ENCODE measurements at places on chromosomes 4 and X.

DNA sequence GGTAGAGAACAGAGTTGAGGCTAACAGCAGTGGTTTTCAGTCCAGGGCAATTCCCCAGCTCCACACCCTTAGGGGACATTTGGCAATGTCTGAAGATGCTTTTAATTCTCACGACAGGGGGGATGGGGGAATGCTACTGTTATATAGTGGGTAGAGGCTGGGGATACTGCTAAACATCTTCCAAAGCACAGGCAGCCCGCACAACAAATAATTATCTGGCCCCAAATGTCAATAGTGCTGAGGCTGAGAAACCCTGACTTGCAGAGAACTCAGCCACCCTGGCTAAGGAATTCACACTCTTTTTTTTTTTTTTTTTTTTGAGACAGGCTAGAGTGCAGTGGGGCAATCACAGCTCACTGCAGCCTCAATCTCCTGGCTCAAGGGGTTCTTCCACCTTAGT, 60.6 kb downstream of the POLR2B start:
- no peak for DNase-seq

- no peak for DNase-seq
Observed at GRCh38 chr4:102707150-102707549, 53.6 kb downstream of the MANBA start.

GRCh38 chr4:70239131-70239883, 3.1 kb upstream of the CSN3 start:
- no peak for DNase-seq

- no peak for DNase-seq
Observed at GRCh38 chr4:174764105-174764729, 64.8 kb downstream of the GLRA3 start.

DNA sequence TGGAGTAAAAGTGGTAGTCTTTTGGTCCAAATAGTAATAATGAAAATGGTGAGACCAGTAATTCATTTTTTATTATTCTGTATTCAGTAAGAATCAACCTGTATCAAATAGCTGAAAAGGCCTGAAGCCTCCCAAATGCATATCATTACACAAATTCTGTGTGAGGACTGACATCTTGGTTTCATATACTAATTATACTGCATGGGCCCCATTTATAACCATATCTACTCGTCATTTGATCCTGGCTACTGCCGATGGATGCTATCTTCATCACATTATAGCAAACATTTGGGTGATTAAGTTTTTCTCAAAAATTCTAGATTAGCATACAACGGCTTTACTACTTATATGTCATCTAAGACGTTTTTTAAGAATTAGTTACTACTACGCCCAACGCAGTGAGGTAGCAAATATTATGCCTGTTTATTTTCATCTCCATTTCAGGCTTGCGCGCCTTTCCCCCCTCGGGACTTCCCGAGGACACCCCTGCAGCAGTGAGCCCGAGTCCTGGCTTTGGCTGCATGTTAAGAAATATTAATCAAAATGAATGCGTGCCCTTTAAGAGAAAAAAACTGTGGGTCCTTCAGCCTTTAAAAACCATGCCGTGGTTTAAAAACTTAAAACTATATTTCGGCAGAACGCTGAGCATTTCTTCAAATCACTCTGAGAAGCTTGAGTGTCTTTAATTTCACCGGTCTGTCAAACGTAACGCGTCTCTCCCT, 814 bp upstream of the MMAA start:
- no peak for DNase-seq

- no peak for DNase-seq
Observed at GRCh38 chr4:141331534-141332358, 111.1 kb downstream of the ZNF330 start.

GRCh38 chr4:26432419-26432818, 57.9 kb downstream of the CCKAR start:
- DNase-seq: no peak

DNA sequence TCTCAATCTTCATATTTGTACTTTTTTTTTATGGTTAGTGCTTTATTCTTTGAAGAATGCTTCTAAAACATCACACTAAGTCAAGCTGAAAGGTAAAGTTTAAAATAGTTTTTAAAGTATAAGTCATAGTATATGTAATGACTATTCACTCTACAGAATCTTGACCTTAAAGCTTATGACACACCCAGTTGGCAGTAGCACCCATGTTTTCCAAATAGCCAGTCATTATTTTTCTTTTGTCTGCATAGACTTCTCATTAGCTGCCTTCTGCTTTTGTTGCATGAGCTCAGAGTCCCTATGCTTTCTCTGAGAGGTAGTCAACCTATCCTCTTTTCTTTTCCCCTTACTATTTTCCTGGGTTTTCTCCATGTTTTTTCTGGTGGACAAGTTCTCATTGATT, 231.5 kb downstream of the PCDH18 start:
- no peak for DNase-seq

- no peak for DNase-seq
Observed at GRCh38 chrX:44784241-44784640, 59.6 kb upstream of the DUSP21 start.

GRCh38 chrX:72025236-72025770, 106.4 kb downstream of the RTL5 start:
- DNase-seq: no peak

GRCh38 chrX:148600581-148600980, 100.2 kb downstream of the AFF2 start:
- no peak for DNase-seq

DNA sequence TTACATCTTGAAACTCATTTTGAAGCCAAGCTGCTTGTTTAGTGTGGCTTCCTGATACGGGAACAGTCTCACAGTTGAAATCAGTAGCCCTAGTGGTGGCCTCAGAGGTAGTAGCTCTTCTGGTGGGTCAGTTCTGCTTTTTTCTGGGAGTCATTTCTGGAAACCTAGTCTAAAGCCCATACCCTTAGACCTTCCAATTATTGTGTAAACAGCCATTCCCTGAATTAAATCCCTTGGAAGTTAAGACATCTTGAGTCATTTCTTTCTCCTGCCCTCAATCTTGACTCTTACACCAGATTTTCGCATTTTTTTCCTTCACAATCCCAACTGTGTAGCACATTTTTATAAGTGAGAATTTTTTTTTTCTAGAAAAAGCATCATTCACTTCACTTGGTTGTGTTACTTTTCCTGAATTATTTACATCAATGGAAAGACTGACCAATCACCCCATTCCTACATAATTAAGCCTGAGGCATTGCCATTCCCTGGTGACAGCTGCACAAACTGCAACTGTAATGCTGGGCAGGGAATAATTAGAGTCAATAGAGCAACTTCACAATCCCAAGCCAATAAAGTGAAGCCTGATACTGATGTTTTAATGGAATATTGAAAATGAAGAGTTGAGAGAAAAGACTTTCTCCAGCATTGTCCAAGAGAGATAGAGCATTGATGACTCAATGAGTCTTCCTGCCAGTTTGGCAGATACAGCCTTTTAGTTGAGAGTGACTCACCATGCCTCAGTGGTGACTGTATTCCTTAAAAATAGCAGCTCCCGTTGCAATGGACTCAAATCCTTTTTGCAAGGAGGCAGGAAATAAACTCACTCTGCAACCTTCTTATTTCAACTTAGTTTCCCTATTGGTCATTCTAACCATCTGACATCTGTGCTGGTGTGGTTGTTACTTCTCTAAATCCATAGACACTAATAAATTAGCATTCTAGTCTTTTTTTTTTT, 13.0 kb upstream of the SEPSECS start:
- no peak for DNase-seq

GRCh38 chr4:75168548-75168947, 235.6 kb downstream of the PARM1 start:
- DNase-seq: no peak

- no peak for DNase-seq
Observed at GRCh38 chr4:2057382-2058065, 1.6 kb upstream of the NAT8L start.

- no peak for DNase-seq
Observed at GRCh38 chr4:654503-654845, 19.6 kb downstream of the ATP5ME start.

- DNase-seq: no peak
Observed at GRCh38 chr4:10622728-10623127, 61.8 kb downstream of the CLNK start.

DNA sequence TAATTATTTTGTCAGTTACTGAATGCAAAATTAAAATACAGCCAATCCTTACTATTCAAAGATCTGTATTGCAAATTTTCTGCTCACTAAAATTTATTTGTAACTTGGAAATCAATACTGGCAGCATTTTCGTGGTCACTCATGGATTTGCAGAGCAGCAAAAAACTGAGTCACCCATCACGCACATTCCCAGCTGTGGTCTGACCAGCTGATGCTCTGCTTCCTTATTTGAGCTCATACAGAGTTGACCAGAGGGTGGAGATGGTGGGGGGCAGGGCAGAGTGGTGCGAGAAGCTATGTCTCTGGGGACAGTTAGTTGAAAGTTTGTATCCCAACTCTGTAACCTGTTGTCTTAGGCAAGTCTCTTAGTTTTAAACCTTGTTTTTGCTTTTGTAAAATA, 214.8 kb downstream of the SPCS3 start:
- DNase-seq: no peak

DNA sequence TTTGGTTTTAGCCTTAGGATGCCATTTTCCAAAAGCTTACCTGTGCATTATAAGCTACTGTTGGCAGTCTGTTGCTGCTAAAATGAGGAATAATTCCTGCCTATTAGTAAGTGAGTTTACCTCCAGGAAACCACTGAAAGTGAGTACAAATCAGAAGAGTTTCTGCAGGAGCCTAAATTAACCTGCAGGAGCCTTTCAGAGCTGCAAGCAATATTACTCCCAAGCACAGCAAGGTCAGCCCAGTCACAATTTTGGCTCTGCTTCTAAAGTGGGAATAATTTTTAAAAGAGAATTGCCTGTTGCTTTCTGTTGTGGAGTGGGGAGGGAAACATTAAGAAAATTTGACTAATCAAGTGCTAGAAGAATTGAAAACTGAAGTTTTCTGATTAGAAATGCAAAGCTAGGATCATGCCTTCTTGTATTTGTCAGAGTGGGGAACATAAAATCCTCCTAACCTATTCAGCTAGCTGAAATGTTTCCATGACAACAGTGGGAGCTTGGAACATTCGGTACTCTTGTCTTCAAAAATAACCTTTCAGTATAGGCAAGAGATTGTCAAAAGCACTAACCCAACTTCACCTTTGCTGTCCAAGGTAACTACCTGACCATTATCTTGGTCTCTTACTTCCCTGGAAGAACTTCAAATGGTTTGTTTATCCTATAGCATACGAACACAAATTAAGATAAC, 193.2 kb downstream of the COMMD8 start:
- no peak for DNase-seq

DNA sequence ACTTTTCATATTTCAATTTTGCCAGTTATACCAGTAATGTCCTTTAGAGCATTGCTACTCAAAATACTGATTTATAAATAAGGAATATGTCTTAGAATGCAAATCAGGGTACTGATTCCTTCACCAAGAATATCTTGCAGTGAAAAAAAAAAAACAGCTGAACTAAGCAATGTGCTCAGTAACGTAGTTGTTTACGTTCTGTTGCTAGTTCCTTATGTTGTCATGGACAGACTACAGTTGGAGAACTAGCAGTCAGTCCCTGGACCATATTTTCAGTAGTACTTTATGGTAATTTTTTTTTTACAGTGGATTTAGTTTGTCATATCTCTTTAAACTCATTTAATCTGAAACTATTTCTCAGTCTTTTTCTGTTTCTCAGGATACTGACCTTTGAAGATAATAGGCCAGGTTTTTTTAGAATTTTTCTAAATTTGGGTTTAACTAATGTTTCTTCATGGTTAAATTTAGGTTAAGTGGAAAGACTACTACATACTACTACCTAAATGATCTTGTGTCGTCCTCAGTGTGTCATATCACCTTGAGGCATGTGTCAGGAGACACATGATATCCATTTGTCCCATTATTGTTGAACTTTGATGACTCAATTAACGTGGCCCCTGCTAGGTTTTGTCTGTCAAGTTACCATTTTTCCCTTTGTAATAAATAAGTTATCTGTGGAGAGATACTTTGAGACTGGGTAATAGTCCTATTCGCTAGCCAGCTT, 21.0 kb downstream of the SMARCAD1 start:
- DNase-seq: no peak

DNA sequence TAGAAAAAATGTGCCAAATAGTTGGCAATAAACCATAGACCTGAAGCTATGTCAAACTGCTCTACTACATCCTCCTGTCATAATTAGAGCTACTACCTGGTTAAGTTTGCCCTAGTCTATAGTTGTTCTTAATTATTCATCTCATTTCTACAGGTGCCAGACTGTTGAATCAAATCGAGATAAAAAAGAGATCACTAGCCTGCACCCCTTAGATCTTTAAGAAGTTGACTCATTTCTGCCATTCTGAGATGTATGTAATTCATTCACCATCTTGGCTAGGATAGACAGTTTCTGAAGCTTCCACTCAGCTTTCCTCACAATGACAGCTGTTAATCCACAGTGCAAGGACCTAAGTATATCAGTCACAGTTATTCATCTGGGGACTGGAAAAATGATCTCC, 452.1 kb upstream of the BOD1L1 start:
- DNase-seq: no peak

DNA sequence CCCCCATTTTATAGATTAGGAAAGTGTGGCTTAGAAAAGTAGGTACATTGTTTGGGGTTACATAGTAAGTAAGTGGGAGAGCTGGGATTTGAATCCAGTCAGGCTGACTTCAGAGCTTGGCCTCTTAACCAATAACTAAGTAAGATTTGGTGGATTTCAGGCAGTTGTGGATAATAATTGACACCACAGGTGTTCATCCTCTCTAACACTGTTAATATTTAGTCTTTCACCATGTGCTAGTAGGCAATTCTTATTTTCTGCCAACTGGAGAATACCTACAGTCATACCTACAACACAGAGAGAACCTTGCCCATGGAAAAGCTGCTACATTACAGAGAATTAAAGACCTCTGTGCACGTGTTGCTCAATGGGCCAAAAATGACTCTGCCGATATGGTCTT, 89.5 kb downstream of the DIAPH2 start:
- no peak for DNase-seq

GRCh38 chrX:134933911-134934310, 56.9 kb upstream of the SMIM10 start:
- no peak for DNase-seq

DNA sequence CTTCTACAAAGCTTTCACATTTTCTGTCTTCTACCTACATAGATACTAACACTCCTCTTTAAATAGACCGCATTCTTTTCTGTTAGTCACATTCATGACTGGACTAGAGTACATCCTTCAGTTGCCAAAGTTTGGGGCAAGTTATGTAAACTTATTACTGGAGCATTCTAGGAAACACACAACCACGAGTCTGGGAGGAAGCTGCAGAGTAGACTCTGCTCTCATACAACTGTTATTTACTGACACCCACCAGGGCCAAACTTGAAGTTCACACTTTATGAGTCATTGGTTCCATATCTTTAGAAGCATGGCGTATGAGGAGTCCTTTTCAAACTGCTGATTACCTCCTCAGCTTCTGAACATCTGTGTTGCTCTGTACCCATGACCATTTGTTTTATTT, 87.0 kb downstream of the RNF150 start:
- no peak for DNase-seq

GRCh38 chrX:41781500-41781899, 57.5 kb downstream of the GPR82 start:
- DNase-seq: no peak
